ENCODE measurements at places on chromosomes 1 and 21. TPM values are rescaled to one million over a fixed set of nuclear protein-coding genes. Genes with fewer than 3 reads are reported as not detected.

GRCh38 chr21:41737651-41738324 is 29.1 kb downstream of the RIPK4 start:
- DNase-seq: no peak
- H3K4me3 ChIP-seq: no peak overlapping the region
- no peaks in the 10 kb centered on the region for H3K4me1 ChIP-seq
- H3K27ac ChIP-seq: no peak overlapping the region

DNA sequence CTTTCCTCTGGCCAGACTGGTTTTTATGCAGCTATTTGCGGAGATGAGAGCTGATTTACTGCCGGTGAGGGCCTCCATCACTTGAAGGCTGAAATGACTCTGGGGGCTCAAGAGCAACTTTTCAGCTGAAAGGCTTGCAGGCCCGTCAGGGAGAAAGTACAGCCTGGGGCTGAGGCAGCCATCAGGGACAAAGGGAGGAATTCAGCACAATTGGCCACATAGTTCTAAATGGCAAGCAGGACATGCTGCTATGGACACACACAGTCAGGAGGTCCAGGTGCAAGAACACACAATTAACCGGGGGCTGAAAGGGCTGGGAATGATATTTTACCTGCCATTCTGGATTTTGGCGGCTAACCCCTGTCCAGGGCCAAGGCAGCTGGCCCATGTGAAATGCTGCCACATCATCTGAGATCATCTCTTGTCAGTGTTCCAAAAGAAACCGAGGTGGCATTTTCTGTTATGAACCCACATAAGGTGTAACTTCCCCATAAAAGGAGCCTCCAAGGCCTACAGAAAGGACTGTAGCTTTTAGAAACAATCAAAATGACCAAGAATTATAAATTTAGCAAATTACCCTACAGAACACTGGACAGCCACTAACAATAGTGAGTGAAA is 58.2 kb downstream of the LMX1A start:
- DNase-seq: no peak
- H3K4me3 ChIP-seq: no peak overlapping the region
- no peaks in the 10 kb centered on the region for H3K36me3 ChIP-seq
- no peaks in the 10 kb centered on the region for H3K27me3 ChIP-seq
- no peaks in the 10 kb centered on the region for H3K4me1 ChIP-seq

DNA sequence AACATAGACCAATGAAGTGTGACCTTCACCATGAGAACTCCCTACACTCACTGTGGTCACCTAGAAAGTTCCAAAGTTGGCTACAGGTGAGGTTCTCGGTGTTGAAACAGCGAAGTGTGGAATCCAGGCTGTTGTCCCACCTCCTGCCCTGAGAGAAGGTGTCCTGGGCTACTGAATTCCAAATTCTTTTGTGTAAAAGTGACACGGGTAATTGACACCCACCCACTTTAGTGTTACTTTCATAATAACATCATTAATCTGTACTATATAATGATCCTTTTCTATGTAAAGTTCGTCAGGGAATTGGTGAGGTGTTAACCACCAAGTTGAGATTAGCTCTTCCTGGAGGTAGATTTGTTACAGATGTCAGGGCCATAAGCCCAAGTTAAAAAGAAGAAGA is 690.7 kb downstream of the RWDD3 start:
- H3K27me3 ChIP-seq: no peaks in the 10 kb centered on the region
- peaks cover 8% of the 10 kb centered on the region for H3K4me1 ChIP-seq
- no peaks in the 10 kb centered on the region for H3K36me3 ChIP-seq
- no peak for DNase-seq
- H3K27ac ChIP-seq: no peak overlapping the region

The SLC16A4 gene
- total RNA-seq: 8.2 TPM

- no peak overlapping the region for H3K27ac ChIP-seq
- peaks cover 12% of the 10 kb centered on the region for H3K4me1 ChIP-seq
- no peak for DNase-seq
- no peak overlapping the region for H3K4me3 ChIP-seq
Observed at GRCh38 chr1:50335036-50335435, 88.2 kb downstream of the DMRTA2 start.

DNA sequence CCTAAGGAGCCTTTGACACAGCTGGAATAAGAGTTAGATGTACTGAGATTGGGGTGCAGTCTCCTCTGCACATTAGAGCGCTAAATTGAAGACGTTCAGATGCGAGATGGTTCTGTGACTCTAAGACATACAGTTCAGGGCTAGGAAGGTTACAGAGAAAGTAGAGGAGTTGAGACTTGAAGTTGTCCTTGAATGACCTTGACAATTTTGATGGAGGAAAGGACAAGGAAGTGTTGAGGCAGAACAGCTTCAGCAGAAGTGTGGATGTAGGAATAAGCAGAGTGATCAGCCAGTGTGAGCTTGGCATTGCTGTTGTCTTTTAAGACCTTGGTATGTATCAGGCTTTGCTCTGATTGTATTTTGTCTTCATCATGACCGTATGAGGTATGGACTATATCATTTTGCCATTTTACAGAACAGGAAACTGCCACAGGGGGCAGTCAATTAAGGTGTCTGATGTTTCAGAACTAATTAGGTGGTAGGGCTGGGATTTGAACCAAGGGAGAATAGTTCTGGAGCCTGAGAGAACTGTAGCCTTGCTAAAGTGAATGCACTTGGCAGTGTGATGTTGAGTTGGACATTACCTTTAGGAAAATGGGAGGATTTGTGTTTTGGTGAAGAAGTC is 9.2 kb downstream of the TTF2 start:
- H3K4me1 ChIP-seq: peaks cover 3% of the 10 kb centered on the region
- H3K27me3 ChIP-seq: no peaks in the 10 kb centered on the region

DNA sequence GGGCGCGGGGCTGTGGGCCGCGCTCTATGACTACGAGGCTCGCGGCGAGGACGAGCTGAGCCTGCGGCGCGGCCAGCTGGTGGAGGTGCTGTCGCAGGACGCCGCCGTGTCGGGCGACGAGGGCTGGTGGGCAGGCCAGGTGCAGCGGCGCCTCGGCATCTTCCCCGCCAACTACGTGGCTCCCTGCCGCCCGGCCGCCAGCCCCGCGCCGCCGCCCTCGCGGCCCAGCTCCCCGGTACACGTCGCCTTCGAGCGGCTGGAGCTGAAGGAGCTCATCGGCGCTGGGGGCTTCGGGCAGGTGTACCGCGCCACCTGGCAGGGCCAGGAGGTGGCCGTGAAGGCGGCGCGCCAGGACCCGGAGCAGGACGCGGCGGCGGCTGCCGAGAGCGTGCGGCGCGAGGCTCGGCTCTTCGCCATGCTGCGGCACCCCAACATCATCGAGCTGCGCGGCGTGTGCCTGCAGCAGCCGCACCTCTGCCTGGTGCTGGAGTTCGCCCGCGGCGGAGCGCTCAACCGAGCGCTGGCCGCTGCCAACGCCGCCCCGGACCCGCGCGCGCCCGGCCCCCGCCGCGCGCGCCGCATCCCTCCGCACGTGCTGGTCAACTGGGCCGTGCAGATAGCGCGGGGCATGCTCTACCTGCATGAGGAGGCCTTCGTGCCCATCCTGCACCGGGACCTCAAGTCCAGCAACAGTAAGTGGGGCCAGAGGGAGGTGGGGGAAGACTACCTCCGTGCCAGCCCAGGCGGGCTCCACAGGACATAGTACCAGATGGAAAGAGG is 808 bp downstream of the MAP3K21 start:
- no peak for DNase-seq
- peaks cover 24% of the 10 kb centered on the region for H3K4me1 ChIP-seq
- H3K36me3 ChIP-seq: no peaks in the 10 kb centered on the region
- peak overlapping the region; percentile 57 for H3K4me3 ChIP-seq
- H3K27me3 ChIP-seq: peaks cover 31% of the 10 kb centered on the region

GRCh38 chr1:31957701-31958674 is 19.8 kb upstream of the PTP4A2 start:
- no peaks in the 10 kb centered on the region for H3K36me3 ChIP-seq
- no peak overlapping the region for H3K27ac ChIP-seq
- DNase-seq: no peak
- H3K27me3 ChIP-seq: no peaks in the 10 kb centered on the region
- no peak overlapping the region for H3K4me3 ChIP-seq

The SAMD13 gene
- total RNA-seq: 2.1 TPM

The GLMN gene
- 11.8 TPM for total RNA-seq
